GM23338 (cell line): ENCODE measurements at places on chromosomes 5 and 9. TPM values are rescaled to one million over a fixed set of nuclear protein-coding genes. Genes with fewer than 3 reads are reported as not detected.

- DNase-seq, result peak; percentile 72
Measured at GRCh38 chr9:124013309-124014210, 2.0 kb downstream of the LHX2 start.

- DNase-seq, result no peak
Measured at GRCh38 chr9:36858805-36859375, 175.2 kb downstream of the PAX5 start.

The SH3PXD2B gene
- 50.1 and 52.5 TPM in 2 replicates for total RNA-seq

DNA sequence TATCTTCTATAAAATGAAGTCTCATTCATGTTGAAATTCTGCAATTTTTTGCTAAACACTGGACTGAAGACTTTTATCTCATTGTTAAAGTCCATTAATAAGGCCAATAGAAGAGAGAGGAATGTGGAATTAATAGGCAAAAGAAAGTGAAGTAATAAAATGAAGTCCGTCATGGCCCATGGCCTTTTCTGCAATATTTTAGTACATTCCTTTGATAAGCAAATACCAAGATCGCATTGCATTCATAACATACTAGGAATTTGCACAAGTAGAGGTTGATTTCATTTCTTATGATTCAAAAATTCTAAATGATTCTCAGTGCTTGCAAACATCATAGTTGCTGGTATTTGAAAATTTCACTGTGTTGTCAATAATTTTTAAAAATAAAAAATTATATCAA is 664.0 kb downstream of the NR2F1-AS1 start:
- DNase-seq, result no peak

DNA sequence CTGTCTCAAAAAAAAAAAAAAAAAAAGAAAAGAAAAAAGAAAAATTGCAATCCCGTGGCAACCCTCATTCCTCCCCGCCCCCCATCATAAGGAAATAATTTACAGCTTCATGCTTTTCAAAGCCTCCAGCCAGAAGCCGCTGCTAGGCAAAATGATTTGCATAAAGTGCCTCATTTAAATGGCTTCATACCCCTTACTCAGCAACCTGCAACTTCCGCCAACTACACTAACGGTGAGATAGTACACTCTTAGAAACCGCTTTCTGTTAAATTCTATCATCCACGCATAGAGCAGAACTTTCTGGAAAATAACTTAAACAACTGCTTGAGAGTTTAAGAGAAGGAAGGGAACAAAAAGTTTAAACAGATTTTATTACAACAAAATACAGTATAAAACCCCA is 17.8 kb downstream of the SERINC5 start:
- no peak for DNase-seq

The FIBCD1 gene
- total RNA-seq, result 4.4 and 15.5 TPM in 2 replicates

DNA sequence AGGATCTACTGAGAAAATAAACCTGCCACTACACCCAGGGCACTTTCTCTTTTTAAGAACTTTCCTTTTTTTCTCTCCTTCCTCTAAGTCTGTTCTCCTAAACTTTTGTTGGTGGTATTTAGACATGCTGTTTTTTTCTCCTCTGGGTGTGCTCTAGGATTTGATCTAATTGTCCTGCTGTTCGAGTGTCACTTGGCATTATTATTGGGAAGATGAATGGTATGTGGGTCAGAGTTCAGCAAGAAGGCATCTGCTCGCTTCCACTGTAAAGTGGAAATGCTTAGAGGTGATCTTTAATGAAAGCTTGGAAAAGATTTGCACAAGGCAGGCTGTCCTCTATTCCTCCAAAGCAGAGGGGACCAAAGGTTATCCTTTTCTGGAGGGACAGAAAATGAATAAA is 1.3 kb upstream of the PLPPR1 start:
- DNase-seq, result no peak

GRCh38 chr5:112923988-112924387 is 2.0 kb upstream of the REEP5 start:
- DNase-seq, result no peak

DNA sequence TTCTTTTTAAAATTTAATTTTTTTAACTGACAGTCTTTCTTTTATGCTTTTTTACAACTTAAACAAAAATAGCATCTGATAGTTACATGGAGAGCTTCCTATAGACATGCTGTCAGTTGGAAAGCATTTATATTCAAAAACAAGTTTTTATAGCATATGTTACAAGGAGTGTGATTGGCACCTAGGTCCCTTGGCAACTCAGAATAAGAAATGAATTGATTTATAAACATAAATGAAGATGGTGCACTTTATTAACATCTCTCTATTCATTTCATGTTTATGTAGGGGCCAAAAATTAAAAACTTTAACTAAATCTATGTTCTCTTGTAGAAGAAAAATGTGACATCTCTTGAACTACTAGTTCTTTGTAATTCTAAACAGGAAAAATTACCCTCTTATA is 153.2 kb downstream of the XRCC4 start:
- no peak for DNase-seq

- DNase-seq, result no peak
Measured at GRCh38 chr5:85109616-85110015, 724.9 kb upstream of the EDIL3 start.

DNA sequence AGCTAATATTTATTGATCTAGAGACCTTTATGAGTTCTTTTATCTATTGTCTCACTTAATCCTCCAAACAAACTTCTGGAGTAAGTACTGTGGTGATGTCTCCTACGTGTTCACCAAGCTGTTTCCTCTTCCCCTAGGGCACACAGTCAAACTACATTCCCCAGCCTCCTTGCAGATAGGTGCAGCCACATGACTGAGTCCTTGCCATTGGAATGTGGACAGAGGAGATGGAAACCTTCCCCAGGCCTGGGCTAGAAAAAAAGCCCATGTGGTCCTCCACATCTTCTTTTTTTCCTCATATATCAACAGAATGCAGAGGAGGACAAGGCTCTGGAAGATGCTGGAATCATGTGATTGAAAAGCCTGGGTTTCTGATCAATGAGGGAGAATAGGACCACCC is 88.0 kb downstream of the ANKRD55 start:
- no peak for DNase-seq

- DNase-seq, result no peak
Measured at GRCh38 chr9:3397766-3398165, 128.0 kb downstream of the RFX3 start.

The NEURL1B gene
- total RNA-seq, result 11.4 and 13.3 TPM in 2 replicates

DNA sequence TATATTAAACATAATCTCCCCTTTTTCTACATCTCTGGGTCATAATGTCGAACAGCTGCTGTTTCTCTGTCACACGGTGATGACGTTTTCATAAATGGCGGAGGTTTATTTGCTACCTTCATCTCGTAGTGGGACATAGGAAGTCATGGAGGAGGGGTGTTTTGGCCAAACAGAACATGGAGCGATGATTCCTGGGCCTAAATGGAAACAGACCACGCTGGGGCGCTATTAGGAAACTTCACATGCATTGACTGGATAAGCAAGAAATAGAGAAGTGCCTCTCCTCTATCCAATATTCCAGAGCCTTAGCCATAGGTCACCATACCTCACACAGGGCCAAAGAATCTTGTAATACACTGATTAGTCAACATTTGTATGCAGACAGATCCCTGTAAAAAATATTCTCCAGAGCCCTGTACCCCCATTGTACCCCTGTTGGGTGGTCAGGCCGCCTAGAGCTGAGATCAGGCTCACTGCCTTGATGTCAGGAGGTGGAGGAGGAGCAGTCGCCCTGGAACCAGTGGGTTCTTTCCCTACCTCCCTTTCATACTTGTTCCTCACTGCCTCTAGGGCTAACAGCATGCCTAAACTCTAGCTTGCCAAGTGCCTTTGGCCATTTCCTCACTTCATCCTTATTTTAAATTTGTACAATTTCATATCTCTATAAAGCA is 77.8 kb upstream of the SPIN1 start:
- DNase-seq, result peak; percentile 89

The OMD gene
- not detected in 2 replicates for total RNA-seq

DNA sequence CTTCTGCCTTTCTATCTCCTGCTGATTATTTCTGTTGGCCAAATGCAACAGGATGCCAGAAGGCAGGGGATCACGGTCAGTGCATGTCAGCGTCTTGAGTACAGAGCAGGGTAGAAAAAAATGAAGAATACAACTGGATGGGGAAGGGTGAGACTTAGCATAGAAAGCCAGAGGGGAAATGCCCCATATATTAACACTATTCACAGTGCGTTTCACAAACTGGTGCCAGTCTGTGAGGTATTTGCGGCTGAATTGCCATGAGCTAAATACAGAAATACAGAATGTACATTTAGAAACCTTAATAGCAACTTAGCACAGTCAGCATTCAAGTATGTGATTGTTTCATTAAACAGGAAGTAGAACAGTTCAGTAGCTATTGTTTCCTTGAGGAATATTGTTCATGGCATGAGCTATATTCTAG is 31.0 kb upstream of the SLC1A3 start:
- DNase-seq, result no peak

The MAML1 gene
- total RNA-seq, result 43.8 and 43.9 TPM in 2 replicates

The TNIP1 gene
- 29.6 and 35.8 TPM in 2 replicates for total RNA-seq

GRCh38 chr5:35117967-35118366 is 70.2 kb upstream of the AGXT2 start:
- DNase-seq, result no peak

GRCh38 chr5:67253911-67254310 is 57.3 kb upstream of the CD180 start:
- no peak for DNase-seq

GRCh38 chr5:129125819-129126218 is 31.3 kb downstream of the ISOC1 start:
- no peak for DNase-seq

DNA sequence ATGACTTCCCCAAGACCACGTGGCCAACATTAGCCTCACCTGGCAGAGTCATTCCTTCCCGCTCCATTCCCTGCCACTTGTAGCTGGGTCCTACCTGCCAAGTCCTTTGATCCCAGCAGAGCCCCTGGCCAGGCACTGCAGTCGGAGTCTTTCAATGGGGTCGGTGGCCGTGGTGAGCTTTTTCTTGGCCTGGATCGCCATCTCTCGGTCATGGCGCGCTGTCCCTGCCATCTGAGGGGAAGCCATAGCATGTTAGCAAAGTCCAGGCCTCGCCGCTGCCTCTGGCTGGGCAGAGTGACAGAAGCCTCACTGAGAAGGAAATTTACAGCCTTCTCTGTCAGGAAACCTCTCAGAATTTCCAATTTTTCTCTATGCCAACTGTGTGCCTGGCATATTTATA is 17.5 kb downstream of the CAPSL start:
- DNase-seq, result peak; percentile 50

- DNase-seq, result no peak
Measured at GRCh38 chr5:96067894-96068614, 106.4 kb upstream of the ELL2 start.

The TICAM2 gene
- not detected in 2 replicates for total RNA-seq

GRCh38 chr9:132942541-132943182 is 1.8 kb downstream of the TSC1 start:
- no peak for DNase-seq

- DNase-seq, result peak; percentile 51
Measured at GRCh38 chr5:6633469-6634245, 417 bp downstream of the SRD5A1 start.

- no peak for DNase-seq
Measured at GRCh38 chr9:78606001-78606379, 309.1 kb downstream of the PSAT1 start.

DNA sequence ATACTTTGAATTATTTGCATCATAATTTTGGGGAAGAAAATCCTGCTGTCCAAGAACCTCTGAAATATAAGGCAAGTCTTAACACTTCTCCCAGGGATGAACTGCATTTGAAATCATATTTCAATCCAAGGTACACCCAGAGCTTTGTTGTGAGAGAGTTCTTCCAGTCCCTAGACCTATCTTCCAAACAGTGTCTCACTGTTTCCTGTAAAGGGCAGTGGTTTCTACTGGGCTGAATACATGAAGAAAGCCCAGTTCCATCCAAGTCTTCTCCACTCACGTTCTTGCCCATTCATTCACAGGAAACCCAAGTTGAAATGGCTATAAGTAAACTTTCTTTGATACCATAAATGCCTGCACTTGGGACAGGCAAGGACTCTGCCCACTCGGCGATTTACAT is 108.3 kb upstream of the LHFPL2 start:
- no peak for DNase-seq

The MLANA gene
- total RNA-seq, result not detected in 2 replicates

DNA sequence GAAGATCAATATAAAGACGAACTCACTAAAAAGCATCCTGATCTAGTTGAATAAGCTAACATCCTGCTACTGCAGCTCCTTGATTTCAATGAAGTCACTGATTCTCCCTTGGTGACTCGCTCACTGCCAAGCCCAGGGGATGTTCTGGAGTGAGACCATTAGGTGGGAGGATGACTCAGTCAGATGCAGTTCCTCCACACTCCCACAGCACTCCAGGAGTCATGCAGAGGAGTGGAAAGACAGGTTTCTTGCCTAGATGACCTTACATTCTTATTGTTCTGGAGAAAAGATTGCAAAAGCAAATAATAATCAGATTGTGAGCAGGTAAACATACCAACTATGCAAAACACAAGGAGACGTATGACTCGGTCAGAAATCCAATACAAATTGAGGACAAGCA is 15.3 kb downstream of the GCNT4 start:
- DNase-seq, result no peak

The GFI1B gene
- total RNA-seq, result 0.38 and 1.0 TPM in 2 replicates
